ENCODE measurements at places on chromosomes 12 and 14.

DNA sequence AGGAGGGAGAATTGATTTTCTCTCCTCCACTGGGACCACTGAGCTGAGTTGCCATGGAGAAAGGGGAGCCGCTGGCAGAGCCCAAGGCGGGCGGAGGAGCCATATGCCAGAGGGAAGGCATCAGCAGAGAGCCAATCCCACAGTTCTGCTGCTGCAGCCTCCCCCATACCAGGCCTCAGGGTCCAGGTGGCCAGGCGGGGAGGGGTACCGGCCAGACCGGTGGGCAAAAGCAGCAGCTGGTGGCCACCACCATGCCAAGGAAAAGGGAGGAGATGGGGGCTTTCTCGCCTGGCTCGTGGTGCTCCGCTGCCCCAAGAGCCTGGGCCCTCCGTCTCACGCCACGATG is 72.8 kb downstream of the PITPNM2 start:
- no peak for DNase-seq

DNA sequence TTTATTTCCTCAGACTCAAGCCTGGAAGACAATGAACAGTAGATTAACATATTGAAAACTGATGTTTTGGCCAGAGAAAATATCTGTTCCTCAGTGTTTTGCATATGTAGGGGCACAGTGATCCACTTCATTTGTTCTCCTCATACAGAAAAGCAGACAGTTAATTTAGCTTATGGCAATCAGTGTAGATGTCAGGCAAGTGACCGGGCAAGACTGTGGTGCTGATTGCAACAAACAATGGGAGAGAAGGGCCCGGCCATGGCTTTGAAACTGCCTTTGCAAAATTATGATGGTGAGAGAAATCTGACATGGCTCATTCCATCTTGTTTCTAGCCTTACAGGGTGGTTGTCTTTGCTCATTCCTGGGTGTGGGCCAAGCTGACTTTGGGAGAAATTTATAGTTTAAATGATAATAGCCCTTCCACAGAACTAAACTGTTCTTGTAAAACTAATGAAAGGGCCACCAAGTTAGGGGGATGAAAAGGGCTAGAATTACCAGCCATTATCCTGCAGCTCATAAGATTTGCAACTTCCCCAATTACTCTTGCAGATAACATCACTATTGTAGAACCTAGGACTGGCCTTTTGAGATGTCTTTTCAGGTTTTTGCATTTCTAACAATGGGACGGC is 220.3 kb downstream of the KTN1 start:
- DNase-seq: no peak

DNA sequence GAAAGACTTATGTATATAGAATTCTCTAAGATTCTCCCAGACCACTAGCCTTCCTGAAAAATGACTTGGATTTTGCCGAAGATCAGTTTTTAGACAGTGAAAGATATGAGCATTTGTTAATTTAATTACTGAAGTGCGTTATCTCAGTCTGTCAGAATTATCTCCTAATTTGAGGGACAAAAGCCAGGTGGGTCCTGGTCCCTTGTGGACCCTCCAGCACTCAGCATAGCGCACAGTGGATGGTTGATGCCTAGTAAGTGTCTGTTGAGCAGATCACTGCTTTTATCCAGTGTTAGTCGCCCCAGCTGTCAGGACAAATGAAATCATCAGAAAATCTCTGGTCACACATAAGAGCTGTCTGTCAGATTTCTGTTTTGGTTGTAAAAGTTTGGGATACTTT is 80.4 kb downstream of the EML1 start:
- no peak for DNase-seq

- DNase-seq: no peak
These were observed 73.9 kb downstream of the PRMT8 start for GRCh38 chr12:3564861-3565260.

GRCh38 chr14:68873376-68873775 is 80.5 kb upstream of the ZFP36L1 start:
- no peak for DNase-seq

DNA sequence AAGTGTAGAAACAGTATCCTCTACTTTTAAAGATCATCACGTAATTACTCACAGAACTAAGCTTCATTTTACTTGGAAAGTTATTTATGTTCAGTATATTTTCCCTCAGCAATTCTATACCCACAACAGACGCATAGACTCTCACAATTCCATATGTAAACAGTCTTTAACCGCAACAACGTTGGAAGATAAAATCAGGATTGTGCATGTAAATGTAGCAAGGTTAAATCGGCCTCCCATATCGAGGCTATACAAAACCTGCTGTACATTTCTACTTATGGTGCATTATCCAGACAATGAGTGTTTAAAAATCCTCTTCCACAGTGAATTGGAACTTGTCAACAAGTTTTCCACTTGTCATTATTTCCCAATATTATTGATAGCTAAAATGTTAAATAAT is 581.1 kb downstream of the SLC16A7 start:
- peak; percentile 81 for DNase-seq

DNA sequence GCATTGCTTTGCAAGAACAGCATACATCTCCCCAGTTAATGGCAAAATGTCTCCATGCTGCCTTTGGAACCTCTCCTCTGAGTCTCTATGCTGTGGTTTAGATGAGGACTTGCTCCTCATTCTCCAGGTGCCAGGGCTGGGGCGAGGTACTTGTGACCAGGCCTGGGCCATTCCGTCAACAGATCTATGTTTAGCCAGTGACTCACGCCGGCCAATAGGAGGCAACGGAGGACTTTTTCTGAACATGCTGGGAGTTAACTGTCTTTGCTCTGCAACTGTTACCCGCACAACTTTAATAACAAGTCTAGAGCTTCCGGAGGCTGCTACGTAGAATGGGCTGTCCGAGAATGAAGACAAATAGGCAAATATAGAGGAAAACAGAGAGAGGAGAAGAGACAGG is 214.2 kb downstream of the GLT1D1 start:
- DNase-seq: peak; percentile 56

- DNase-seq: no peak
These were observed 76.4 kb downstream of the BCL2L14 start for GRCh38 chr12:12147111-12147510.

GRCh38 chr12:5915511-5915910 is 29.5 kb downstream of the ANO2 start:
- no peak for DNase-seq

DNA sequence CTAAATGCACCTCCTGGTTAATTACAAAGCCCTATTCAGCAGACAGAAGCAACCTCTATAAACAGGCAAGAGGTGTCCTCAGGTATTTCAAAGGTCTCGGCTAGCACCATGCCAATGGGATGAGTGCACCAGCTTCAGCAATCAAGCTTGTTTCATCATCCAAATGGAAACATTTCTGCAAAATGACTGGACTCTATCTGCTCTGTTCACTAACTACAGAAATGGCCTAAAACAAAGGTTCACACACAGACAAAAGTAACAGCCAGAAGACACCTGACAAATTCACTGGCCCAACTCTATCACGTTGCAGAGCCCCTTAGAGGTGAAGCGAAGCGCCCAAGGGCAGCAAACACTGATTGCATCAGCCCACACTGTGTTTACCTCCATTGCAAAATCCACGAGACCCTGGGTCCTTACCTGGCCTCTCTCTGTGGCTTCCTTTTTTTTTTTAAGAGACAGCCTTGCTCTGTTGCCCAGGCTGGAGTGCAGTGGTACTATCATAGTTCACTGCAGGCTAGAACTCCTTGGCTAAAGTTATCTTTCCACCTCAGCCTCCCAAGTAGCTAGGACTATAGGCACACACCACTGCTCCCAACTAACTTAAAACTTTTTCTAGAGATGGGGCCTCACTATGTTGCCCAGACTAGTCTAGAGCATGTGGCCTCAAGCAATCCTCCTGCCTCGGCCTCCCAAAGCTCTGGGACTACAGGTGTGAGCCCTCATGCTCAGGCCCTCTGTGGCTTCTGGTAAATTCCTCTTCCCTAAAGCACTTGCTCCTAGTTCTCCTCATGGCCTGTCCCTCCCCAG is 8.5 kb upstream of the SYNE3 start:
- no peak for DNase-seq

DNA sequence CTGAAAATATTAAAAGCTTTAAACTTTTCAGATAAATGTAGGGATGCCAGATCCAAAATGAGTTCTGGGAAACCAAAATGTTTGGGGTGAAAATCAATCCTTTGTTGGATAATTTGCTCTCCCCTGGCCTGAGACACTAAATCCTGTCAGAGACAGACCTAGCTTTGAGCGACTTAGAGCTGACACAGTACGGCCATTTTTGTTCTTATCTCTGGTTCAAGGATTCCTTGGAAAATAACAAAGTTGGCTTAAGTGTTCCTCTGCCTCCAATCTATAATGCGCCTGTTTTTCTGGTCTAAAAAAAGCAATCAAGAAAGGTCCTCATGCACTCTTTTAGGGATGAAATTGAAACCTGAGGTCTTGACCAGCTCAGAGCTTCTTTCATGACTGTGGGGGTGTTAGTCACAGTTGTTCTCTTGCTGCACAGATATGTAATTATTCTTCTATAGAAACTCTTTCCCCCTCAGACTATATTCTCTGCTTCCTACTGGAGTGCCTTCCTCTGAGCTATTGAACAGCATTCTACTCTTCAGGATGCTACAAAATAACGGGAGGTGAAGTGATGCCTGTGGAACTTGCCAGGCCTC is 52.3 kb upstream of the EGLN3 start:
- DNase-seq: no peak

DNA sequence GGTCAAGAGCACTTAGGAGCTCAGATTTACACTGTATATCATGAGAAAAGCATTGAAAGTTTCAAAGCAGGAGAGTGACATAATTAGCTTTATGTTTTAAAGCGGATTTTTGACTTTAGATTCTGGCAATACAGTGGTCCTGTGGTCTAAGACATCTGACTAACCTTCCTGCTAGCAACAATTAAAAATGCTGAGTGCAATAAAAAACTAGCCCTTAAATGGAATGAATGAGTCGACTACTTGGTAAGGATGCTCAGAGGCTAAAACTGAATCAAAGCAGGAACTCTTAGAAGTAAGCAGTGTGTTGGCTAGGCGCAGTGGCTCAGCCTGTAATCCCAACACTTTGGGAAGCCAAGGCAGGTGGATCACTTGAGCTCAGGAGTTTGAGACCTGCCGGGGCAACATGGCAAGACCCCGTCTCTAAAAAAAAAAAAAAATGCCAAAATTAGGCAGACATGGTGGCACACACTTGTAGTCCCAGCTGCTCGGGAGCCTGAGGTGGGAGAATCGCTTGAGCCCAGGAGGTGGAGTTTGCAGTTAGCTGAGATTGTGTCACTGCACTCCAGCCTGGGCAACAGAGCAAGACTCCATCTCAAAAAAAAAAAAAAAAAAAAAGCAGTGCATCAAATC is 18.9 kb downstream of the BICD1 start:
- no peak for DNase-seq

DNA sequence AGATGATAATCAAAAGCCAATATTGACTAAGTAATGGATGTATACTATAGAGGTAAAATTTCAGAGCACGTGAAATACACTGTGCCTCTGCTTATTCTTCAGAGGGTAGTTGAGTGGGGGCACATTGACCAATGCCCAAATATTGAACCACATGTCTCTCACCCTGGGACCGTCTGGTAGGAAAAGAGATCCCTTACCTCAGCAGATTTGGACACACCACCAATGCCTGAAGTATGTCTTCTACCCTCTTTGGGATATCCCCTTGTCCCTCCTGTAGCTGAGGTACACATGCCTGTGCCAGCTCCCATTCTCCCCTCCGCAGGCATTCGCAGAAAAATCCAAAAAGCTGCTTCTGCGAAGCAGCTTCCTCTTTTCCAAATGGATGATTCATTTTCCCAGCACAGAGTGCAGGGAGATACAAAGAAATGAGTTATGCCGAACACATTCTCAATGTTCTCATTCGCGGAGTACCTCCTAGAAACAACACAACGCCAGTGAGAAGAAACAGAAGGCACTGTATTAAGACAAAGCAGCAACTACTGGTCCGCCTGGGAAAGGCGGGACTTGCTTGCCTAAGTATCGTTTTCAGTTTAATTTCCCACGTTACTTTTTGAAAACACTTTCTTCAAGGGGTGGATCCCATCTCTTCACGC is 691 bp downstream of the ZFYVE26 start:
- peak; percentile 9 for DNase-seq

DNA sequence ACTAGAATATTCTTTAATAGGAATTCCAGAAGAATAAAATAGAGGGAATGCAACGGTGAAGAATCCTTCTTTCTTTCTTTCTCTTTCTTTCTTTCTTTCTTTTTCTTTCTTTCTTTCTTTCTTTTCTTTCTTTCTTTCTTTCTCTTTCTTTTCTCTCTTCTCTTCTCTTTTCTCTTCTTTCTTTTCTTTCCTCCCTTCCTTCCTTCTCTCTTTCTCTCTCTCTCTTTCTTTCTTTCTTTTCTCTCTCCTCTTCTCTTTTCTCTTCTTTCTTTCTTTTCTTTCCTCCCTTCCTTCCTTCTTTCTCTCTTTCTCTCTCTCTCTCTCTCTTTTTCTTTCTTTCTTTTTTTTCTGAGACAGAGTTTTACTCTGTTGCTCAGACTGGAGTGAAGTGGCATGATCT is 160.8 kb upstream of the PRICKLE1 start:
- DNase-seq: no peak

- DNase-seq: no peak
These were observed 33.6 kb upstream of the SEL1L start for GRCh38 chr14:81567302-81567701.

- no peak for DNase-seq
These were observed 12.9 kb upstream of the ORAI1 start for GRCh38 chr12:121613462-121613861.

- no peak for DNase-seq
These were observed 219.2 kb downstream of the MSRB3 start for GRCh38 chr12:65497660-65498059.

GRCh38 chr12:15534874-15535273 is 212.6 kb downstream of the PTPRO start:
- DNase-seq: no peak

GRCh38 chr12:45878630-45879255 is 111.6 kb downstream of the SCAF11 start:
- DNase-seq: no peak

DNA sequence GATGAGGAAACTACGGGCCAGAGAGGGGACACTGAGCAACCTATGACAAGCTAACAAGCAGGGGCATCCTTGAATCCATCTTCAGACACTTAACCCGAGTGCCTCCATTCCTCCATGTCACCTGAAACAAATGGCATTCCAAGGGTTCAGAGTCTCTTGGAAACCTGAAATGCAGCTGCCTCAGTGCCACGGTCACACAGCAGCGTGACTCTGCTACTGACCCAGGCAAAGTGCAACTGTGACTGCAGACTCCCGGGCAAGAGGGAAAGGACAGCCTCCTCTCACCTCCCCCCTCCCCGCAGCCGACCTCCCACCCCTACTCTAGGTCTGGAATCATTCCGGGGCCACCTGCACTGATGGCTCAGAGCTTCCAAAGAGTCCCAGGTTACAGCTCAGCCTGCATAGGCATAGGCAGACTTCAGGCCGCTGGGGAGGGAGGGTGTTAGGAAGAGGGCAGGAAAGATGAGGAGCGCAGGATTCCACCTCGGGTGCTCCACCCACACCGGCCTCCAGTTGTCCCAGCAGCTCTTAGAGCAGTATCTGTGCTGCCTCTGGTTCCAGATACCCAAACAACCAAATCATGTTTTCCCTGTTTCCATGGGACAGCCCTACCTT is 53.2 kb downstream of the KCNK10 start:
- no peak for DNase-seq

DNA sequence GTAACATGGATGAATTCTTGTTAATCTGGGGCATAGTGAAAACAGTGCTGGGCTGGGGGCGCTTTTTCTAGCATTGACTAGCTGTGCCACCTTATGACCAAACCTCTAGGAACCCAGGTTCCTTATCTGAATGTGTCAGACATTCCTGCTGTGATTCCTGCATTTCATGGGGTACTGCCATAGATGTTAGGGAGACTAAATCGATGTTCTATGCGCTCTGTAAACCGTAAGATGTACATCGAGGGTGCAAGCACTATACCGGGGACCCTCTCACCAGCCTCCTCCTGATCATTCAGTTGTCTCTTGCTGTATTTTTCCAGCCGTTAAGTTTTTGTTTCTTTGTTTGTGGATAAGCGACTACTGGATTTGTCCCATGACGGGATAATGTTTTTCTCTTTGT is 170.9 kb upstream of the PARP11 start:
- no peak for DNase-seq
